ENCODE measurements at places on chromosomes 16 and 17.
A peak's percentile ranks its signal among the peaks of the same experiment; 100 is the strongest.

DNA sequence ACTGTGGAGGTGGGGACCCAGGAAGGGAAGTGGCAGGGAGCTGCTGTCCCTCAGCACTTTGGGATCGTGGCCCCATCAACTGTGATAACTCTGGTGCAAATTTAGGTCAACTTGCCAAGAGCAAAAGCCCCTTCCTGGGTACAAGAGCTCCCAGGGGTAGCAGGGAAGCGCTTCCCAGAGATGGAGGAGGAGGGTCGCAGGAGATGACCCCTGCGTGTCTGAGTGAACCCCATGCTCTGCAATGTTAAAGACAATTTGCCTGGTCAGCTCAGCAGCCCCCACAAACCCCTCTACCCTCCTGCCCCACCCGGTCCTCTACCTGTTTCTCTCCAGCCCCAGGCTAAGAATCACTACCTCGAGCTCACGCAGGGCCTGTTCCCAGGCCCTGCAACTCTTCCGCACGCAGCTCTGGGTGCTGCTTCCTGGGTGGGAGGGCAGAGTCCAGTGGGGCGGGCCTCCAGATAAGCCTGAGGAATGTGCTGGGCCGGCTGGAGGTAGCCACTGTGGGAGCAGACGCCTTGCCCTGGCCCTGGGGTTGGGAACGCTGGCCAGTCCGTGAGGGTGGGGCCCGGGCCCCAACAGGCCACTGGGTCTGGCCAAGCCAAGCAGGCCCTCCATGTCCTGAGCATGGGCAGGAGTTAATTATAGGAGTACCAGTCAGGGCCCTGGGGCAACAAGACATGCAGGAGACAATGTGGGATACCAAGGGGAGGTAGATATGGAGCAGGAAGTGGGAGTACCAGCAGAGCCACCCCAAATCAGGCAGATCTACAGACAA, 6.1 kb downstream of the DOK4 start:
- no peak for DNase-seq

GRCh38 chr17:37672548-37673078, 29.4 kb upstream of the DDX52 start:
- DNase-seq = no peak

DNA sequence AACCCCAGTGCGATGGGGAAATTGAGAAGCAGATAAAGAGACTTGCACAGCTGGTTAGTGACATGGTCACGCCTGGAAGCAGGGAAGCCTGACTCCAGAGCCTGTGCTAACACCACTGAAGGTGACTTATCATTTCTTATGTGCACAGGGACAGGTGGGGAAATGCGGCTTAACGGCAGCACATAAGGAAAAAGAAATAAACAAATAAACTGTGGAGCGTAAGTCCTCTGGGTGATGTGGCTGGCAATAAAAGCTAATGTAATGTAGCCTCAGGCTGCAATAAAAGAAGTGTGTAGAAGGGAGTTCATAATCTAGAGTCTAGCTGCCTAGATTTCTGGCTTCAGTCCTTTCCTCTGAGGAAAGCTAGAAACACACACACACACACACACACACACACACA, 10.6 kb downstream of the CDH11 start:
- no peak for DNase-seq

- DNase-seq = no peak
These were observed 21.9 kb upstream of the SSTR2 start for GRCh38 chr17:73142872-73143381.

- no peak for DNase-seq
These were observed 870 bp upstream of the ZC3H7A start for GRCh38 chr16:11797957-11798299.

DNA sequence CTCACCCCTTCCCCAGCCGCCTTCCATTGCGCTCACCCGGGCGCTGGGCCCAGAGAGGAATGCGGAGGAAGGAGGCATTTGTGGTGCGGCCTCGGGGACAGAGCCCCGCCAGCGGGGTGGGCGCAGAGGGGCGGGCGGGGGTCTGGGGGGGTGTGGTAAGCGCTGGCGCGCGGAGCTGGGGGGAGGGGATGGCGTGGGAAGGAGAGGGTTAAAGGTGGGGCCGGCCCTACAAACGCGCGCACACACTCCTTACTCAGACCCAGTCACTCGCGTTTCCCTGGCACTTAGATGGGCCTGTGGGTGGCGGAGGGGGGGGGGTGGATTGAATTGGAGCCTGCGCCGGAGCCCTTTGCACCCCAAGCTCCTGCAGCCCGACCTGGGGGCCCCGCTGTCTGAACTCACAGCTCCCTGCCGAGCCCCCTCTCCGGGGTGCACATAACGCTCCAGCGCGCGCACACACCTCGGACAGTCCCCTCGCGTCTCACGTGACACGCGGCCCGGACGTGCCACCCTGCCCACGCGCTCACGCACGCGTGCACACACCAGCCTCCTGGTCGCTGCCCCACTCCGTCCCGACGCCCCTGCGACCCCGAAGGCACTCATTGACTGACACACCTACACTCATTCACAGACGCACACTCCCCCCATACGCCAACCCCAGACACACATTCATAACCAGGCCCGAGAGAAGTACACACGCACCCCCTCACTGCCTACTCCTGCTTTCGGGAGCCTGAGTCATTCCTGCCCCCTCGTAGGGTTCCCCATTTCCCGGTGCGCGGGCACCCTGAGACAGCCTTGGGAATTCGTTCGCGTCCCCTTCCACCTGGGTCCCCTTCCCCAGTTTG, 844 bp downstream of the TBKBP1 start:
- DNase-seq = no peak

GRCh38 chr16:1784977-1785845, 2.5 kb downstream of the NUBP2 start:
- DNase-seq = no peak

GRCh38 chr16:80599466-80599865, 58.7 kb downstream of the DYNLRB2 start:
- DNase-seq = no peak

- peak; percentile 29 for DNase-seq
These were observed 265.5 kb downstream of the PARN start for GRCh38 chr16:14364386-14365199.

DNA sequence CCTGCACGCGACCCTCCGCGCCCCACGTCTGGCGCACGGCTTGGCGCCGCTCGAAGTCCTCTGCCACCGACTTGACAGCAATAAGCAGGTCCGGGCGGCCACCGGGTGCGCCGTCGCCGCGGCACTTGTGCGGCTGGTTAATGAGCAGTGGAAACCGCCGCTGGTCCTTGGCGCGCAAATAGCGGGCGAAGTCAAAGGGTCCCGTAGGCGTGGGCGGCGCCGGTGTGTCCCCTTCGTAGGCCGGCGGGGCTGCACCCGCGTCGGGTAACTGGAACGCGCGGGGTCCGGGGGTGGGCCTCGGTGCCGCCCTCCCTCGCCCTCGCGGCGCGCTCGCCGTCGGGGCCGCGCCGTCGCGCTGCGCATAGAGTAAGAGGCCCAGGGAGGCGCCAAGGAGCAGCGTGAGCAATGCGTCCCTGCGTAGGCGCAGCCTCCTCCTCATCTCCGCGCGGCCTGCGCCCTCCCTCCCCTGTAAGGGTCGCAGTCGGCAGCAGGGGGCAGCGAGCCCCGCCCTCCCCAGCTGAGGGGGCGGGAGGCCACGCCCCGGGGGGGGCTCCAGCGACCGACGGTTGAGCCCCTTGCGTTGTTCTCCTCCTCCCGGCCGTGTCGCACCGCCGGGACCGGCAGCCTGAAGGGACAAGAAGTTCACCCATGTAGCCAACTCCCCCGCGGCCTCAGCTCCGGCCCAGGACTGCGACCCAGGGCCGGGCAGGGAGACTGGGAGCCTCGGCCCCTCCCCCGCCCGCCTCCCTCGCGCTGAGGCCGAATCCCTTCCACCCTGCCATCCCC, 558 bp downstream of the B3GNT9 start:
- no peak for DNase-seq

DNA sequence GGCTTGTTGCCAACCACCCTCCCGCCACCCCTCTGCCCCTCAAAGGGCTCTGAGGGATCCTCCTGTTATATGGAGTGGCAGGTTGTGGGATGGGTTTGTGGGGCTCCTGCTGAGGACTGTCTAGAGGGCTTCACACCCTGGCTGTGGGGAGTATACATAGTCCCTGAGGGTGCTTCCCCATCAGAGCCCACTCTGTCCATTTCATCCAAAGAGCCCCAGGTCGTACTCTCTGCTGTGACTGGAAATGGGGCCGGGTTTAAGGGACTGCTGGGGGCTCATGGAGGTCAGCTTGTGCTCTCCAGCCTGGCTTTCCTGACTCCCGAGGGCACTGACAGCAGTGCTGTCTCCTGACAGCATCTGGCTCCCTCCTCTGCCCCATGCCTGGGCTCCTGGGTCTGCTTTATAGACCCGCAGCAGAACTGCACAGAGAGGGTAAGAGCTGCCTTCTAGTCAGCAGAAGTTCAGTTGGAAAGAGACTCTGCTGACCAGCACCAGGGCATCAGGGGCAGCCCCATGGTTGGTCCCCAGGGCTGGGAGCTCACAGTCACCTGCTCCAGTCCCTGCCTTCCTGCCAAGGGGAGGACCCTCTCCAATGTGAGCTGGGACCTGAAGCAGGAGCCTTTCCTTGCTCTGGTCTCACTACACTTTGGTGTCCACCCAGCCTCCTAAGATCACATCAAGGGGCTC, 17.8 kb upstream of the TNS4 start:
- no peak for DNase-seq

GRCh38 chr17:31494259-31495021, 103.0 kb downstream of the RAB11FIP4 start:
- no peak for DNase-seq

DNA sequence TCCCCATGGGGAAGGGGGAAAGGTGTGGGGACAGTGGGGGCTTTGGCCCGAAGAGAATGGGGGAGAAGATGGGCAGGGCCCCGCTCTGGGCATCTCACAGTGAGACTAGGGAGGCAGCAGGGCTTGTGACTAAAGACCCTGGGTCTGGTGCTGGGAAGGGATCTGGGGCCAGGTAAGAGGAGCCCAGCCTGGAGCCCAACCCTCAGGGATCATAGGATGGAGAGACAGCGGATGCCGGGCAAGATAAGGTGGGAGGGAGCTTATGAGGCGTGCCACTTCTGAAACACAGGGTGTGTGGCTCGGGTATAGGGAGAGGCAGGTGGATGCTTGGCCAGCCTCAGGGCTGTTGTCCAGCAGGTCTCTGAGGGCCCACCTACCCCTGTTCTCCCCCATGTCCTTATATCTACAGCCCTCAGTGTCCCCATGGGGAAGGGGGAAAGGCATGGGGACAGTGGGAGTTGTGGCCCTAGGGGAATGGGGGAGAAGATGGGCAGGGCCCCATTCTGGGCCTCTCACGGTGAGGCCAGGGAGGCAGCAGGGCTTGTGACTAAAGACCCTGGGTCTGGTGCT, 15.4 kb downstream of the USP6 start:
- DNase-seq = no peak

GRCh38 chr16:54926166-54926838, 4.4 kb upstream of the IRX5 start:
- DNase-seq = no peak

Data from GOT3 (cell line).